ENCODE measurements at places on chromosomes 13 and 19.

GRCh38 chr19:44682807-44683206, 11.5 kb downstream of the CEACAM19 start:
- no peak overlapping the region for H3K27ac ChIP-seq
- H3K4me1 ChIP-seq: no peaks in the 10 kb centered on the region
- no peak for DNase-seq
- H3K27me3 ChIP-seq: no peaks in the 10 kb centered on the region
- no peaks in the 10 kb centered on the region for H3K36me3 ChIP-seq
- H3K4me3 ChIP-seq: no peak overlapping the region

- H3K36me3 ChIP-seq: no peaks in the 10 kb centered on the region
- H3K4me1 ChIP-seq: no peaks in the 10 kb centered on the region
- no peaks in the 10 kb centered on the region for H3K27me3 ChIP-seq
Observed at GRCh38 chr19:16061943-16062342, 14.4 kb upstream of the TPM4 start.

DNA sequence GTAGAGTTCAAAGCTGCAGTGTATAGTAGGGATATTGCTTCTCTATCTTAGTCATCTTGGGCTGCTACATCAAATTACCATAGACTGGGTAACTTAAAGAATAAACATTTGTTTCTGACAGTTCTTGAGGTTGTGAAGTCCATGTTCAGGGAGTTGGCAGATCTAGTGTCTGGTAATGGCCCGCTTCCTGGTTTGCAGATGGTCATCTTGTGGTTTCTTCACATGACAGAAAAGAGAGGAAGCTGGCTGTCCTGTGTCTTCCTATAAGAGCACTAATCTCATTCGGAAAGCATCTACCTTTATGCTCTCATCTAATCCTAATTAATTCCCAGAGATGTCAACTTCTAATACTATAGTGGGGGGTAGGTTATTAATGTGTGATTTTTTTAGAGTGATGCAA, 6.2 kb downstream of the ZNF763 start:
- H3K4me3 ChIP-seq: no peak overlapping the region
- no peak overlapping the region for H3K27ac ChIP-seq
- H3K36me3 ChIP-seq: no peaks in the 10 kb centered on the region
- H3K4me1 ChIP-seq: no peaks in the 10 kb centered on the region
- no peak for DNase-seq

GRCh38 chr19:49686503-49687088, 2.8 kb upstream of the ADM5 start:
- peaks cover 29% of the 10 kb centered on the region for H3K36me3 ChIP-seq
- DNase-seq: no peak
- H3K4me3 ChIP-seq: no peak overlapping the region
- H3K27me3 ChIP-seq: no peaks in the 10 kb centered on the region

GRCh38 chr13:95251641-95252040, 49.6 kb downstream of the ABCC4 start:
- no peak overlapping the region for H3K4me3 ChIP-seq
- DNase-seq: no peak
- H3K4me1 ChIP-seq: peaks cover 2% of the 10 kb centered on the region
- no peaks in the 10 kb centered on the region for H3K36me3 ChIP-seq
- H3K27me3 ChIP-seq: no peaks in the 10 kb centered on the region
- H3K27ac ChIP-seq: no peak overlapping the region
